ENCODE measurements at places on chromosomes 2 and 18. TPM values are rescaled to one million over a fixed set of nuclear protein-coding genes. Genes with fewer than 3 reads are reported as not detected.

GRCh38 chr2:3563521-3563976 lies 5.4 kb upstream of the RNASEH1 start:
- H3K27me3 ChIP-seq: no peaks in the 10 kb centered on the region
- H3K4me3 ChIP-seq: no peak overlapping the region
- H3K36me3 ChIP-seq: peaks cover 22% of the 10 kb centered on the region
- no peak overlapping the region for H3K27ac ChIP-seq

DNA sequence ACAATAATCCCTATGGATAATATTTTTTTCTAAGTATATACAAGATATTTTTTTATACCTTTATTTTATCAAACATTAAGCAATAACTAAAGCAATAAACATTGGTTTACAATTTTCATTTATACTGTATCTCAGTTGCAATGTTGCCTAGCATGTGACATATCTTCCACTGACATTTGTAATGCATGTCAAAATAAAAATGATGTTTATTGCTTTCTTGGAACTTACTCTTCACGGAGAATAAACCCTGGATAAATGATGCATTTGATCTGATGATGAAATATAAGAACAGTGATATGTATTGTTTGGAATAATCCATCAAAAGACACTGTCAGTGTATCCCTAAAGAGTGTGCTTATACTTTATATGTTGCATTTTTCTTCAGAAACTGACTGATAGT lies 135.7 kb downstream of the SPAG16 start:
- no peaks in the 10 kb centered on the region for H3K36me3 ChIP-seq
- H3K4me1 ChIP-seq: no peaks in the 10 kb centered on the region
- H3K27ac ChIP-seq: no peak overlapping the region
- DNase-seq: no peak
- H3K27me3 ChIP-seq: peaks cover 3% of the 10 kb centered on the region
- no peak overlapping the region for H3K4me3 ChIP-seq

GRCh38 chr18:25262920-25263319 lies 89.0 kb downstream of the ZNF521 start:
- no peak for DNase-seq
- H3K27ac ChIP-seq: no peak overlapping the region
- H3K4me1 ChIP-seq: no peaks in the 10 kb centered on the region
- no peaks in the 10 kb centered on the region for H3K36me3 ChIP-seq
- peaks cover 11% of the 10 kb centered on the region for H3K27me3 ChIP-seq

Gene MPHOSPH10
- total RNA-seq: 32.3 TPM

All from activated naive CD4-positive, alpha-beta T cell treated with anti-CD3 and anti-CD28 coated beads for 36 hours (primary cell).